ENCODE measurements at places on chromosomes 1 and 21. TPM values are rescaled to one million over a fixed set of nuclear protein-coding genes. Genes with fewer than 3 reads are reported as not detected.

DNA sequence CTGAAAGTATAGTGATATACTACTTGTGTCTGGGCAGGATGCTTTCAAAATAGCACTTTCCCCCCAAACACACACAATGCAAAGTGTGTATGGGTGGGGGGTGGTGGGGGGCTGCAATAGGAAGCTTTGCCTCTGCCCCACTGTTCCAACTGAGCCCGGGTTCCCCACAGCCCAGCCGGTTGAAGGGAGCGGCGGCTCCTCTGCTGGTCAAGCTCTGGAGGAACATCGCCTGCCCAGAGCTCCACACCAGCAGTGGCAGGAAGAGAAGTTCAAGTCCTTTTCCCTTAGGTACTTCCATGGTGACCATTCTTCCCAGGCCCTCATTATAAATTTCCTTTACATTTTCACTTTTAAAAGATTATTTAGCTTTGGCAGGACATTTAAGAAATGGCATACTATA, 74.9 kb downstream of the CAPZB start:
- H3K4me3 ChIP-seq, result no peak overlapping the region
- H3K27me3 ChIP-seq, result no peaks in the 10 kb centered on the region
- DNase-seq, result no peak
- H3K36me3 ChIP-seq, result no peaks in the 10 kb centered on the region

PDZK1IP1 gene
- total RNA-seq, result 3.7 TPM

DNA sequence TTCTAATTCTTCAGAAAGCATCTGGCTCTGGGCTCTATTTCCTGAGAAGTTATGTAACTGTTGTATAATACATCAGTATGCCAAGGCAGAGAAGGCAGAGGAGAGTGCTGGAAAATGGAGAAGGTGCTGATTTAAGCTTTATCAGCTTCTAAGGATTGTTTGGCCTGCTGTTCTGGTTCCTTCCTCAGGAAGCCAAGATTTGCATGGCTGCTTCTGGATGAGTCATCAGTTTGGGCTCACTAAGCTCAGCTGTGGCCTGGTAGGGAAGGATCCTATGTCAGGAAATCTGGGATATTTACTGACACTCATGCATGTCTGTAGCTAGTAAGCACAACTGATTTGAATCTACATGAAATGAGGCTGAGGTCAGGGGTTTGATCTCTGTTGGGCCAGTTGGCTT, 73.2 kb upstream of the ADGRL4 start:
- no peaks in the 10 kb centered on the region for H3K36me3 ChIP-seq
- no peak for DNase-seq
- no peak overlapping the region for H3K27ac ChIP-seq
- no peaks in the 10 kb centered on the region for H3K4me1 ChIP-seq
- H3K4me3 ChIP-seq, result no peak overlapping the region
- H3K27me3 ChIP-seq, result no peaks in the 10 kb centered on the region

GRCh38 chr1:1246577-1247340, at the start of gene C1QTNF12:
C1QTNF12 (minus strand) TSS chr1:1246722; CDS start chr1:1246690, 32 bp downstream.
- H3K27me3 ChIP-seq, result no peaks in the 10 kb centered on the region
- H3K36me3 ChIP-seq, result no peaks in the 10 kb centered on the region
- no peaks in the 10 kb centered on the region for H3K4me1 ChIP-seq
- no peak within 1 kb of the TSS for H3K4me3 ChIP-seq

GRCh38 chr1:30385246-30385995, 338.0 kb downstream of the MATN1 start:
- no peaks in the 10 kb centered on the region for H3K36me3 ChIP-seq
- no peaks in the 10 kb centered on the region for H3K4me1 ChIP-seq
- no peak overlapping the region for H3K27ac ChIP-seq
- H3K4me3 ChIP-seq, result no peak overlapping the region
- DNase-seq, result peak; percentile 56

LENEP gene
- not detected for total RNA-seq

DNA sequence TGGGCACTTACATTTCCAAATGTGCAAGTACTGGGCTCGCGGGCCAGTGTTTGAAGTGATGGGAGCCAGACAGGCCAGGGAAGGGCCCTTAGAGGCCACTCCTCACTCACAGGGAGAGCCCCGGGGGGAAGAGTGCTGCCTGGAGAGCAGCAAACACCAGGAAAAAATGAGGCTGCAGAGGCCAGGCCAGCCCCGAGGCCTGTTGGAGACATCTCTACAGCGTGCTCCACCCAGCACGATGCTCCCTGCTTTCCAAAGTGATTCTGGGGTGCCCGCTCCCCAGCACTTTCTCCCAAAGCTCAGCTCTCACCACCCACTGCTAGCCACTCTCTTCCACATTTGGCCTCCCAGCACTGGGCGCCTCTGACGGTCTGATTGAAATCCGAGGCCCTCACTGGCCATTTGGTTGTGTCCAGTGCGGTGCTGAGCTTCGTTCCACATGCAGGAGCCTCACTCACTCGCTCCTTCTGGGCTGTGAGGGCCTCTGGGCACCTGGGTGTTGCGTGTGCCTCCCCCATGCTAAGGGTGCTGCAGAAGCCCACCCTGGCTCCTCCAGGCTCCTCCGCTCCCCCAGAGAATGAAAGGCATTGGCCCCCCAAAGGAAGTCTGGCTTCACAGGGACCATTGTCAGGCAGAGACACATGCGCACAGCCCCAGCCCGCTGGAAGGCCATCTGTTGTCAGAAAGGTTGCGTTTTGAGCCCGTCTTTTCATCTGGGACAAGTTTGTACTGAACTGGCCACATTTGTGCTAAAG, 385.4 kb upstream of the VAMP3 start:
- H3K4me1 ChIP-seq, result no peaks in the 10 kb centered on the region
- H3K36me3 ChIP-seq, result no peaks in the 10 kb centered on the region
- H3K4me3 ChIP-seq, result no peak overlapping the region
- no peak overlapping the region for H3K27ac ChIP-seq

JAK1 gene
- 115 TPM for total RNA-seq

GRCh38 chr1:115337633-115338456, at the start of gene NGF:
NGF (minus strand) TSS chr1:115338249; CDS start chr1:115286795, 51,454 bp downstream.
- peak within 1 kb of the TSS; percentile 43 for H3K4me3 ChIP-seq
- H3K27me3 ChIP-seq, result no peaks in the 10 kb centered on the region
- H3K36me3 ChIP-seq, result no peaks in the 10 kb centered on the region

DNA sequence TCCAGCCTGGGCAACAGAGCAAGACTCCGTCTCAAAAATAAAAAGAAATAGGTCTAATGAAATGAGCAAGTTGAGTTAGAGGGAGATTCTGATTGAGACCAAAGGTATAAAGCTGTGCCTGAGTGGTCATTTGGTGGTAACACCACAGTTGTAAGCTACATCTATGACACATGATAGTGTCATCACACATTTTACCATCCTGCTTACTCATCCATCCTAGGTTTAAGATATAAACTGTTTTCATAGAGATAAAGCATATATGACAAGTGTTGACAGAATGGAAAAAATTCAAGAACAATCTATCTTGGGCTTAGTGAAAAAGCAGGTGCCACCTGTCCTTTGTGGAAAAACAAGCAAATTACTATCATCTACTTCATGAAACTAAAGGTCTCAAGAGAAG, 7.1 kb upstream of the CFAP141 start:
- H3K27ac ChIP-seq, result no peak overlapping the region
- DNase-seq, result no peak
- H3K27me3 ChIP-seq, result no peaks in the 10 kb centered on the region
- no peak overlapping the region for H3K4me3 ChIP-seq
- no peaks in the 10 kb centered on the region for H3K4me1 ChIP-seq
